Osteocyte (in vitro differentiated cells): ENCODE measurements at places on chromosomes 1 and 21. TPM values are rescaled to one million over a fixed set of nuclear protein-coding genes. Genes with fewer than 3 reads are reported as not detected.

DNA sequence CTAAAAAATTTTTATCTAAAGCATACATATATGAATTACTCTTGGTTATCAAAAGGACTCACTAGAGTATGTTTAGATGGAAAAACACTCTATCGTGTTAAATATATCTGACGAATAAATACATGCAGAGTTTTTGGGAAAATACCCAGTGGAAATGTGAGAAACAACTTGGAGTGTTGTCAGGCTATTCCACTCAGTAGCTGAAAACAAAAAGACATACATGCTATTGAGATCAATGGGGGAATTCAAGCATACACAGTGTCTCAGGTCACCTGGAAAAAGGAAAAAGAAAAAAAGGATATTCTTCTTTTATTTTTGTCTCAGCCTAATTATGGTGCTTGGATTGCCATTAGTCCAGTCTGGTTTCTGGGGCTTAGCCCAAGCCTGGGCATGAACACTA, 247.0 kb upstream of the LYPLAL1 start:
- no peaks in the 10 kb centered on the region for H3K36me3 ChIP-seq
- DNase-seq: no peak
- H3K4me1 ChIP-seq: peaks cover 5% of the 10 kb centered on the region

GRCh38 chr1:161473348-161473747, 31.9 kb upstream of the FCGR2A start:
- H3K4me1 ChIP-seq: peaks cover 14% of the 10 kb centered on the region
- no peaks in the 10 kb centered on the region for H3K36me3 ChIP-seq
- H3K27ac ChIP-seq: no peak overlapping the region
- H3K27me3 ChIP-seq: peaks cover 35% of the 10 kb centered on the region
- DNase-seq: no peak

- H3K4me3 ChIP-seq: no peak overlapping the region
- H3K4me1 ChIP-seq: no peaks in the 10 kb centered on the region
- DNase-seq: no peak
Observed at GRCh38 chr1:73887412-73887811, 310.6 kb downstream of the LRRIQ3 start.

- peak; percentile 62 for DNase-seq
- H3K27me3 ChIP-seq: peaks cover 3% of the 10 kb centered on the region
- H3K36me3 ChIP-seq: no peaks in the 10 kb centered on the region
- H3K27ac ChIP-seq: no peak overlapping the region
Observed at GRCh38 chr21:44398499-44398898, 45.1 kb downstream of the TRPM2 start.

GRCh38 chr21:41923186-41923585, 30.6 kb downstream of the C2CD2 start:
- H3K27ac ChIP-seq: peak overlapping the region; percentile 93
- no peaks in the 10 kb centered on the region for H3K27me3 ChIP-seq
- peaks cover 41% of the 10 kb centered on the region for H3K4me1 ChIP-seq
- peaks cover 3% of the 10 kb centered on the region for H3K36me3 ChIP-seq
- DNase-seq: no peak
- H3K4me3 ChIP-seq: no peak overlapping the region

DNA sequence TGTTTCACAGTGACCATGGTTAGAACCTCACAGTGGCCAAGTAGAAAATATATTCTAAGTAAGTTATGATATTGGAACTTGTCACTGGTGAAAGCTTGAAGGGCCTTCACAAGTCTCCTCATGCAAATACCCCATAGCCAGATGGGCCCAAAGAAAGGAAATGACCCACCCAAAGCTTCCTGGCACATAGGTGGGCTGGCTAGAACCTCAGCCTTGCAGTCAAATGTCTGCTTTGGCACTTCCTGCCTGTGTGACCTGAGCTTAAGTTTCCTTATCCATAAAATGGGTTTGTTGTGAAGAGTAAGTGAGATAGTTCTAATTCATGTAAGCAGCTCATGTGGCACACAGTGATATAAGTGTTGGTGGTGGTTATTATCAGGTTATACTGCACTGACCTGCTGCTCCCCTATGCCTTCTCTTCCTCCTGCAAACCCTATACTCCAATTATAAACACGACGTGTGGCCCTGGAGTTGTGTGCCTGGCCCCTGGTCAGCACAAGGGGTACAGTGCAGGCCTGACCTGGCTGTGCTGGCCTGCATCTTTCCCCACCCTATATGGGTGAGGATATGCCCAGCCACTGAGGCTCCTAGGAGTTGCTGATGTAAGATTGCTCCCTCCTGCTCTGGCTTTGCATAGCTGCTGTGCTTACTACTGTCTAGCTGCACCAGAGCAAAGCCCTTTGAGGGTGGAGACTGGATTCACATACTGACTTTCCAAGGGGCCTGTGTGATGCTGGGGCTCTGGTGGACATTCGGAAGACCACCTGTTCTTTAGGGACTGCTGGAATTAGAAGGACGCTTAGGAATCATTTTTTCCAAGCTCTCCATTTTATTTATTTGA, 4.7 kb upstream of the SLFNL1 start:
- peaks cover 7% of the 10 kb centered on the region for H3K4me1 ChIP-seq
- DNase-seq: no peak
- peaks cover 24% of the 10 kb centered on the region for H3K36me3 ChIP-seq
- no peak overlapping the region for H3K4me3 ChIP-seq

DNA sequence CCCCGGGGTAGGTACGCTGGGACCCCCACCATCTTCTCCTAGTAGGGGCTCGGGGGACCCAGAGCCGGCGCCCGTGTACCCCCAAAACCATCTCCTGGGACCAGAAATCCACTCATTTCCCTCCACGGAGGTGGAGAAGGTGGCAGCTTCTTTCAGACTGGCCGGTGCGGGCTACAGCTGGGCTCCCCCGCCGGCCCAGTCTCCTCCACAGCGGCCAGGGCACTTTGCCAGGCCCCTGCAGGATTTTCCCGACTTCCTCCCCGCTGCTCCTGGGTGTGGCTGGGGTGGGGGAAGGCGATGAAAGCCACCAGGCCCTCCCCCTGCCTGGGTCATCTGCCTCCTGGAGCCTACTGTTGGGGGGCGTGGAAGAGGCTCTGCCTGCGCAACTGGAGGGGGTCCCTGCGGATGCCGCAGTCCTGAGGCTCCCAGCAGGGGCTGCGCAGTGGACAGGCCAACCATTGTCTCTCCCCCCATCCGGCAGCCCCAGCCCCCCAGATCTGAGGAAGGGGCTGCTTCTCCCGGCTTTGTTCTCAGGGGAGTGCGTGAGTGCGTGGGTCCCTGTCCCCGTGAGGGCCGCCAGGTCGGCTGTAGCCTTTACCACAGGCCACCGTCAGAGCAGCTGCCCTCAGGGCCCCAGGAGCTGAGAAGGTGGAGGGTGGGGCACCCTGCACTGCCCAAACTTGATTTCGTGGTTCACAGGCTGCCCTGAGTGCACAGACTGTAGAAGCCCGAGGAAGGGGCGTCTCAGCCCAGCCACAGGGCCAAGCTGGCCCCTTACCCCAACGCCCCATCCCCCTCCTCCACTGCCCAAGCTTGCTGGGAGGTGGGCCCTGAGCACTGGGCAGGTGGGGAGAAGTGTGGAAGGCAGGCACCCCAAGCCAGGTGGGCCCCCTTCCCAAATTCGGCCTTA, 1.3 kb downstream of the AGRN start:
- peak overlapping the region; percentile 78 for H3K4me3 ChIP-seq
- H3K4me1 ChIP-seq: peaks cover 38% of the 10 kb centered on the region
- H3K27ac ChIP-seq: peak overlapping the region; percentile 41
- H3K36me3 ChIP-seq: no peaks in the 10 kb centered on the region
- DNase-seq: peak; percentile 92
- H3K27me3 ChIP-seq: no peaks in the 10 kb centered on the region

CD34 gene
- total RNA-seq: not detected in 2 replicates

C1orf226 gene
- 2.7 and 3.2 TPM in 2 replicates for total RNA-seq

- H3K27ac ChIP-seq: no peak overlapping the region
- no peaks in the 10 kb centered on the region for H3K4me1 ChIP-seq
- no peak for DNase-seq
- no peak overlapping the region for H3K4me3 ChIP-seq
- H3K36me3 ChIP-seq: no peaks in the 10 kb centered on the region
Observed at GRCh38 chr1:76786222-76786621, 81.1 kb upstream of the ST6GALNAC5 start.

PGLYRP3 gene
- total RNA-seq: not detected in 2 replicates

DNA sequence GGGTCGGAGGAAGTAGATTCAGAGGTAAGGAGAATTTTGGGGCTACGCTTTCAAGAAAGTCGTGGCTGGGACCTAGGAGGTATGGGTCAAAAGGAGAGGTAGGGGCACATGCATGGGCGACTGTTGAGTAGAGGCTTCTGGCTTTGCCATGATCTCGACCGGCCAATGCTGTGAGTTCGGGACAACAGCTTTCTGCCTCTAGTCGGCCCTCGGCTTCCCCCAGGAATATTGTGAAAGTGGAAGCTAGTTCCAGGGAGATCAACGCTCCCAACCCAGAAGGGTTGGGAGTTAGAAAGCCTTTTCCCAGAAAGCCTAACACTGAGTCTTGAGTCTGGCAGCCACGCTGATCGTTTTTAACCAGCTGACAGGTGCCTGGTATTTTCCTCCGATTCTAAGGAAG, 69.0 kb downstream of the ZNF678 start:
- peaks cover 19% of the 10 kb centered on the region for H3K36me3 ChIP-seq
- no peaks in the 10 kb centered on the region for H3K4me1 ChIP-seq
- peak; percentile 66 for DNase-seq
- H3K27me3 ChIP-seq: no peaks in the 10 kb centered on the region

GRCh38 chr1:151134396-151134795, 12.0 kb downstream of the SEMA6C start:
- peaks cover 12% of the 10 kb centered on the region for H3K4me1 ChIP-seq
- H3K27me3 ChIP-seq: peaks cover 6% of the 10 kb centered on the region
- H3K4me3 ChIP-seq: no peak overlapping the region
- peaks cover 26% of the 10 kb centered on the region for H3K36me3 ChIP-seq

GRCh38 chr1:46086576-46086975, 45.9 kb downstream of the PIK3R3 start:
- no peak overlapping the region for H3K27ac ChIP-seq
- H3K36me3 ChIP-seq: peaks cover 4% of the 10 kb centered on the region
- DNase-seq: no peak
- peaks cover 10% of the 10 kb centered on the region for H3K4me1 ChIP-seq
- H3K27me3 ChIP-seq: no peaks in the 10 kb centered on the region

GRCh38 chr1:148263906-148264255, 111.8 kb upstream of the NBPF11 start:
- peak overlapping the region; percentile 51 for H3K27ac ChIP-seq
- H3K36me3 ChIP-seq: no peaks in the 10 kb centered on the region
- H3K4me3 ChIP-seq: peak overlapping the region; percentile 81

- no peaks in the 10 kb centered on the region for H3K36me3 ChIP-seq
- no peak overlapping the region for H3K27ac ChIP-seq
- DNase-seq: no peak
Observed at GRCh38 chr1:101233495-101233894, 3.3 kb upstream of the S1PR1 start.

POLR3GL gene
- 21.7 and 22.4 TPM in 2 replicates for total RNA-seq

DNA sequence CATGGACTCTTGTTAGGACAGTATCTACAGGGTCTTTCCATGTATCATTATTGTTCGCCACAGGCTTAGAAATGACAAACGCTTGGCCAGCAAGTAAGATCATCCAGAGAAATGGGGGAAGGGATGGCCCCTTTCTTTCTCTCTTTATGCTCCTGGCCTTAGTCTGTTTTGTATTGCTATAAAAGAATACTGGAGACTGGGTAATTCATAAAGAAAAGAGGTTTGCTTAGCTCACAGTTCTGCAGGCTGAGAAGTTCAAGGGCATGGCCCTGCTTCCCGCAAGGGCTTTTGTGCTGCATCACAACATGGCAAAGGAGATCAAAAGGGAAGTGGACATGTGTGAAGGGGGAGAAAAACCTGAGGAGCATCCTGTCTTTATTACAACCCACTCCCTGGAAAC, 41.0 kb downstream of the DNTTIP2 start:
- H3K27me3 ChIP-seq: no peaks in the 10 kb centered on the region
- no peak overlapping the region for H3K4me3 ChIP-seq
- no peak for DNase-seq
- peaks cover 10% of the 10 kb centered on the region for H3K36me3 ChIP-seq

CEP170 gene
- 125 and 131 TPM in 2 replicates for total RNA-seq

HSPA13 gene
- total RNA-seq: 54.2 and 59.1 TPM in 2 replicates

DNA sequence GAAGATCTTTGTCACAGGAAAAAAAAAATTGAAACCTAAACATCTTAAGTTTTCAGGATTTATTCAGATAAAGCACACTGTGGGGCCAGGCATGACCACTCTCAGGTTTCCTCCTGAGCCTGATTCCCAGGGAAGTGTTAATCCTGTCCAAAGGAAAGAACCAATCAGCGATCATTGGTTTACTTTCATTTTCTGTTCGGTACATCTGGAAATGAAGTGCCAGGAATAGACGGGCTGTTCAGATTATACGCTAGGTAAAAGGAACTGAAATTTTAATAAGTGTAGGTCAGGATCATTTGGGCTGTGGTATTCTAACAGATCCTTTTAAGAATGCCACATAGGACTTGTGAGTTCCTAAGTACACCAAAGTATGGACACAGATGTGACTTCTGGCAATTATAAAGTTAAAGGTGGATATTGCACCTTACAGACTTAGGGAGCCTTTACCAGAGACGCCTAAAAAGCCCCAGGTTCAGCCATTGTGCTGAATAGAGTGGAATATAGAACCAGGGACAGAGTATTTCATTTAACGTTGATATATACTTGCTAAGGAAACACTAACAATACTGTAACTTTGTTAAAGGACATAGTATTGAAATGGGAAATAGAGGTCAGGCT, 9.3 kb upstream of the CACYBP start:
- DNase-seq: no peak
- H3K27me3 ChIP-seq: no peaks in the 10 kb centered on the region
- peaks cover 5% of the 10 kb centered on the region for H3K4me1 ChIP-seq
- peak overlapping the region; percentile 57 for H3K4me3 ChIP-seq
- H3K36me3 ChIP-seq: no peaks in the 10 kb centered on the region
- peak overlapping the region; percentile 71 for H3K27ac ChIP-seq

- H3K36me3 ChIP-seq: no peaks in the 10 kb centered on the region
- no peak for DNase-seq
- H3K4me1 ChIP-seq: peaks cover 8% of the 10 kb centered on the region
- no peak overlapping the region for H3K4me3 ChIP-seq
- H3K27ac ChIP-seq: no peak overlapping the region
Observed at GRCh38 chr1:18108299-18109057, 880 bp downstream of the IGSF21 start.

- no peaks in the 10 kb centered on the region for H3K36me3 ChIP-seq
- DNase-seq: no peak
- H3K27ac ChIP-seq: peak overlapping the region; percentile 95
- peaks cover 68% of the 10 kb centered on the region for H3K4me1 ChIP-seq
Observed at GRCh38 chr1:226661965-226662364, 77.1 kb downstream of the ITPKB start.

GRCh38 chr1:26994020-26994786, 711 bp downstream of the TRNP1 start:
- DNase-seq: no peak
- H3K27me3 ChIP-seq: no peaks in the 10 kb centered on the region
- no peaks in the 10 kb centered on the region for H3K36me3 ChIP-seq
- H3K27ac ChIP-seq: peak overlapping the region; percentile 79
- H3K4me1 ChIP-seq: peaks cover 65% of the 10 kb centered on the region

DNA sequence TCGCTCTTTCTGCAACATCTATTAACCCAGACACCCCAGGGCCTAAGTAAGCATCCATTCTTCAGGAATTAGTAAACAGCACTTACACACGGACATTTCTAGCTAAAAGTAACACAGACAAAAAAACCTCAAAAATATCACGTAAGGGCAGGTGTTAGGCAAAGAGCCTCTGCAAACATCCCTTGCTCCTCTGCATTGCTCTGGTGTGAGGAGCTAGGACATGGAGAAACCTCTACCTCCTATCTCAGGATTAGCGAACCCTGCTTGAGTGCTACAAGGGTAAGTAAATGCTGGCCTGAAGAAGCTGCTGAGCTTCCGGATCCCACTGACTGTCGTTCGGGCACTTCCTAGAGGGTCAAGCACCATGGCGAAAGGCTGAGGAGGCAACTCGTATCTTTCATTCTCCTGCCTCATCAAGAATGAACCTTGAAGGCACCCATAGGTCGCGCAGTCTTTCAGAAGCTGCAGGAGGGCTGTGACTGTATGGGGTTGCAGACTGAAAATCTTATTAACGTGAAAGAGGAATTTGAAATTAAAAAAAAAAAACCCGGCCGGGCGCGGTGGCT, 2.1 kb downstream of the PTGER3 start:
- DNase-seq: no peak
- no peak overlapping the region for H3K27ac ChIP-seq
- H3K4me1 ChIP-seq: peaks cover 8% of the 10 kb centered on the region
